ENCODE measurements at places on chromosomes 2 and 18. TPM values are rescaled to one million over a fixed set of nuclear protein-coding genes. Genes with fewer than 3 reads are reported as not detected.

- DNase-seq, result no peak
Measured at GRCh38 chr2:54204476-54204875, 51.6 kb downstream of the TSPYL6 start.

- no peak for DNase-seq
Measured at GRCh38 chr2:17306706-17307105, 211.5 kb downstream of the RAD51AP2 start.

DNA sequence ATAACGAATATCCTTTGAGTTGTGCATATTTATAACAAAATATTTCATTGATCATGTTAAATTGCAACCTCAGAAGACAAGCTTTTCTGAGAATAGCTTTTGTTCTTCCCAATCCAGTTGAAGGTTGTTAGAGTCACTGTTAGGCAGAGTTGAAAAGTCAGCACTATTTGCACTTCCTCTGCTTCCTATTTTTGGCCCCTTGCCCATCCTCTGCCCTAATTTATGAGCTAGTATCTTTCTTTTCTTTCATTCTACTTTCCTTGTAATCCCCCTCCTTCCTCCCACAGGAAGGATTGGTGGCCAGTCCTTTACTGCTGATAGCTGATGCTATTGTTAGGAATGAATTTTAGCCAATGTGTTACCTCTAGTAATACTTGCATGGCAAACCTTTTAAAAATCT, 4.9 kb downstream of the RALB start:
- no peak for DNase-seq

DNA sequence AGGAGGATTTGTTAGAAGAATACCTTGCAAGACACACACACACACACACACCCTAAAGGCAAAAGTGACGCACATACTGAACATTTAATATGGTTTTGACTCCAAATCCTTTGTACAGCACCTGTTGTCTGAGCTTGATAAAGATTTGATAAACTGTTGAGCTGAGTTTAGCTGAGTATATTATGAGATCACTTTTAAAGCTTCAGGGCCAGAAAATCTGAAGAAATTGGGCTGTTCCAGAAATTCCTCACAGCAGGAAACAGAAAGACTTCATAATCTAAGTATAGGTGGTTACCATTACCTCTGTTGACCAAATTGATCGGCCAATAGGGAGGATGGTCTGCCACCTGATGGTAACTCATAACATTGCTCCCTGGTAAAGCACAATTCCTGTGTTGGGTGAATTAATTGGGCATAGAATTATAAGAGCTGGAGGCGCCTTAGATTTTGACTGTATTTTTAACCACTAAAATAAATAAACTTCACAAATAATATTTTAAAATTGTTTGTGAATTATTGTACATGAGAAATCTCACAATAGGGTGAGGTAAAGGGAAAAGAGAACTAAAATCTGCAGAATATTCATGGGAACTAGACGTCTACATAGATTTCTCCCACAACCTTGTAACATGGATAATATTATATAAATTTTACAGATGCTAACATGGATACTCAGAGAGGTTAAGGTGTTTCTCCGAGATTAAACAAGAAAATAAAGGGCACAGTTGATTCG, 21.8 kb upstream of the RPIA start:
- DNase-seq, result peak; percentile 3

DNA sequence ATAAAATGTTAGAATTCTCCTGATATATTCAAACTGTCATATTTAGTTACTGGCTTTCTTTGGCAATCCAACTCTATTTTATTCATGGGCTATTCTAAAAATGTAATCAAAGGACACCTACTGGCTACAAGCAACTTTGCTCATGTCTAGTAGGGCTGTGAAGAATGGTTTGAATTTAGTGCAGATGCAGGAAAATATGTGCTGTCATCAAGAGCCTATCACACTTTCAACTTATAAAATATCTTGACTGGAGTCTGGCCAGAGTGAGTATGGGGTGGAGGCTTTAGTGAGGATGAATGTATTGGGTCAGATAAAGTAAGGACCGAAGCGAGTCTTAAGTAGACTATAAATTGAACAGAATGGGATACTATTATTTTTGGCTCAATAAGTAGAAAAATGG, 343.4 kb upstream of the SPRED2 start:
- no peak for DNase-seq

GRCh38 chr2:46954951-46955571, 39.5 kb upstream of the MCFD2 start:
- peak; percentile 100 for DNase-seq

DNA sequence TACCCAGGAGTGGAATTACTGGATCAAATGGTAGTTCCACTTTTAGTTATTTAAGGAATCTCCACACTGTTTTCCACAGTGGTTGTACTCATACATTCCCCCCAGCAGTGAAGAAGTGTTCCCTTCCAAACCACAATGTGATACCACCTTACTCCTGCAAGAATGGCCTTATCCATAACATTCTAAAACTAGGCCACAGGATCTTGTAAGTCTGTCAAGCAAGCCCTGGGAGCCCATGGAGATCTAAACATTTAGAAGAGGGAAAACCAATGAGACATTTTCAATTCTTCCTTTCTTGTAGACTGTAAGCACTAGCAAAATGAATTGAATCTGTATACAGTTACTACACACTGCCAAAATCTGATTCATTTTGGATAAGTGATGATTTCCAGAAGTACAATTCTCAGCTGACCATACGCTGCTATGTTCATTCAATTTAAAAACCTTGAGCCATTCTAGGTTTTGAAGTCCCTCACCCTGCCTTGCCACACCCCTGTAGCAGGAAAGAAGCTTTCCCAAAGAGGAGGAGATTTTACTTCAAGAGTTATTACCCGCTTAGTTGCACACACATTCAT, 149.1 kb downstream of the SLC8A1 start:
- DNase-seq, result no peak

DNA sequence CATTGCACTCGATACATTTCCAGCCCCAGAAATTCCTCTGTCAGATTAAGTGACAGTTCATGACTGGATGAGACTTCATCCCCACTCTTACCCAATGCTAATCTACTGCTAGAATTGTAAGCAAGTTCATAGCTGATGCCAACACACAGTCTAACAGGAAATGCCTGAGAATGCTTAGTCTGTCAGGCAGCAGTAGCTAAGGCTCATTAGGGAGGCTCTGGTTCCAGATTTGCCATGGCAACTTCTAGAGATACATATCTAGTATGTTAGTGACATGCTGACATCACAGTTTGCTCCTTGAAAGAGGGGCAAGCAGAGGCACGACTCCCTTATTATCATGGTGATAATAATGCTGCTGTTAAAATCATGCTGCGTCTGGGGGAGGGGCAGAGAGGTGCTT, 198.4 kb downstream of the RBM43 start:
- no peak for DNase-seq

DNA sequence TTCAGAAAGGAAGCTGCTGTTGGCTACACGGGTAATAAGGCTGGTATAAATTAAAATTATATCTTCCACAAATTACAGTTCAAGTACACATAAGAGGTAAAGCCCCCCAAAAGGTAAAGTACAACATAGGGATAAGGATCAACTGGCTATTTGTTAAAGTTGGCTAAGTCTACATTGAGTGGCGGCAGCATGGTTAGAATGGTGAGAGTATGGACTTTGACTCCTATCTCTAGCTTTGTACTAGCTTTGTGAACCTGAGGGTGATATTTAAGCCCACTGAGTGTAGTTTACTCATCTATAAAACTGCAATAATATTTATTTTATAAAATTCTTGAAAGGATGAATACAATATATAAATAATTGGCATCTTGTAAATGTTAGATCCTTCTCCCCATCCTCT, 542.8 kb downstream of the DSC3 start:
- no peak for DNase-seq

DNA sequence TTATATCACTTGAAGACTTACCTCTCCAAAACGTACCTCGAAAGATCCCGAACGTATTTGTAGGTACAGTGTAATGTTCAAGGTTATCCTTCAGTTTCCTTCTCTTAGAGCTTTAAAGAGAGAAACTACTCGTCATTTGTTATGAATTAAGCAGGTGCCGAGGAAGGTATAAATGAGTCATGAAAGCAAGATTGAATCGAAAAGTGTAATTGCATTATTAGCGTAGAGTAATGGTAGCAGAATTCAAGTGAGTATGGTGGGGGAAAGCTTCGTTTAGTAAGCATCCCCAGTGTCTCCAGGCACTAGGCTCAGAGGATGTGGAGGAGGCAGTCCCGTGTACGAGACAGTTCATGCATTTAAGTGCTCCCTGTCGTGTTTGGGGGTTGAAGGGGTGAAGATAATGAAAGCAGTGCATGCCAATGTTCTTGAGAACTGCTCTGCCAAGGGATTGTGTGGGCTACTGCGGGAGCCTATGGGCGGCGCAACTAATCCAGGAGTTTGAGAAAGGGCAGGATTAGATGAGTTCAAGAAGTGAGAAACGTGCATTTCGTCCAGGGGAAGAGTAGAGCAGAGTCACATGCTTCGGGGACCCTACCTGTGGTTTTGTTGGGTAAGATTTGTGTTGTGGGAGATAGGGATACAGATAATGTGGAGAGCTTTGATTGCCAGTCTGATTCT, 858 bp downstream of the POLR1B start:
- peak; percentile 41 for DNase-seq

- DNase-seq, result no peak
Measured at GRCh38 chr18:35786365-35787042, 186.0 kb upstream of the RMP24 start.

- no peak for DNase-seq
Measured at GRCh38 chr2:165162466-165162865, 41.4 kb downstream of the SCN3A start.

The SCN9A gene
- 2.2 TPM for total RNA-seq

The GALR1 gene
- total RNA-seq, result not detected

The OTOS gene
- total RNA-seq, result not detected
